ENCODE measurements at places on chromosomes 6 and 20.

- DNase-seq = no peak
Observed at GRCh38 chr6:4163408-4164116, 28.2 kb upstream of the ECI2 start.

GRCh38 chr6:121201105-121201504 lies 133.2 kb downstream of the TBC1D32 start:
- no peak for DNase-seq

GRCh38 chr6:136094812-136095211 lies 155.3 kb downstream of the MTFR2 start:
- DNase-seq = no peak

GRCh38 chr6:161137839-161138542 lies 135.9 kb downstream of the AGPAT4 start:
- no peak for DNase-seq

GRCh38 chr6:128397996-128398395 lies 122.4 kb downstream of the PTPRK start:
- DNase-seq = no peak

GRCh38 chr6:127290391-127291265 lies 24.0 kb downstream of the RNF146 start:
- DNase-seq = no peak

GRCh38 chr20:20362774-20363433 lies 5.0 kb upstream of the INSM1 start:
- DNase-seq = no peak

DNA sequence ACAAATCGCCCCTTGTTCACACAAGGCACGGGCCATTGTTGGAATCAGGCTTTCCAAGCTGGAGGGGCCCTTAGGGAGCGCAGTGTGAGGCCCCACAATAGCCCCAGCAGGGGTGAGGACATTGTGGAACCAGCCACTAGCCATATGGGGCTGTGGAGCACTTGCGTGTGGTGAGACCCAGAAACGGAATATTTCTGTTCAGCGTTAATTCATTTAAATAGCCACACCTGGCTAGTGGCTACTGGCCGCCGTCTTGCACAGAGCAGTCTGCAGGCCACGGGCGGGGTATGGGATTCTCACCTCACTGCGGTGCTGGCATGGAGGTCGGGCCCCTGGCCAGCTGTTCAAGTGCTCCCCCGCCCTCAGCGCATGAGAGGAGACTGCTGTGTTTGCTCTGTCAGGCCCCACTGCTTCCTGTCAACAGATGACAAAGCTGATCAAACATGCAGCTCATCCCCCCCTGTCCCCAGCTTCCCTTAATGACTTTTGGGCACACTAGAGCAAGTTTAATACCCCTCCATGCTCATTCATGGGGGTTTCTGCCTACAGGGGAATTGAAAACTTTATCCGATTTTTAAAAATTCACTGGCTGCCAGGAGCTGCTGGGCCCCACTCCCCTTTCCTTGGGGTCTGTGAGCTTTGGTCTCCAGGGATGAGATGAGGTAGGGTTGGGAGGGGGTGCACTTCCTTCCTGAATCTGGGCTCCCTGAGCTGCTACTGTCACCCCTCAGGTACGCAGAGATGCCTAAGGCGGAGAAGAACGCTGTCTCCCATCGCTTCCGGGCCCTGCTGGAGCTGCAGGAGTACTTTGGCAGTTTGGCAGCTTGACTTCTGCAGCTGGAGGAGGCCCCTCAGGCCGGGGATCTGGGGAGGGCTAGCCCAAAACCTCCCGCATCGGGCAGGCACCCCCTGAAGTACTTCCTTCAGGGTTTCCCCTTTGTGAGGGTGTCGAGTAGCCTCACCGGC lies 13.6 kb downstream of the ITPA start:
- no peak for DNase-seq

- no peak for DNase-seq
Observed at GRCh38 chr6:136014454-136015437, 163.2 kb downstream of the PDE7B start.

DNA sequence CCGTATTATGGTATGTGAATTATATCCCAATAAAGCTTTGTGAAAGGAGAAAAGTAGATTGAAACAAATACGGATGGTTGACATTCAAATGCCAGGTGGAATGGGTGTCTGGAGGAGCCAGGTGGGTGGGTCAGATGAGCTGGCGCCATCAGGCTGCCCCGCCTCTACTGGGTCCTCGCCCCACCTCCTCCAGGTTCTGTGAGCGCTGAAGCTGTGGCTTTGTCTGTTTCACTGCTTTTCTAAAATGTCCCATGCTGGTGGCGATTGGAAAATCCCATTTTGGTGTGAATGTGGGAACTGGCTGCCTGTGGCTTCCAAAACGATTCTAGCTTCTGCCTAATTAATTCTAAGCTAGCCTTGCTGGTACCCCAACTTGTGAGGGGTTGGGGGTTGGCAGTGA lies 16.5 kb downstream of the DUSP22 start:
- DNase-seq = no peak

DNA sequence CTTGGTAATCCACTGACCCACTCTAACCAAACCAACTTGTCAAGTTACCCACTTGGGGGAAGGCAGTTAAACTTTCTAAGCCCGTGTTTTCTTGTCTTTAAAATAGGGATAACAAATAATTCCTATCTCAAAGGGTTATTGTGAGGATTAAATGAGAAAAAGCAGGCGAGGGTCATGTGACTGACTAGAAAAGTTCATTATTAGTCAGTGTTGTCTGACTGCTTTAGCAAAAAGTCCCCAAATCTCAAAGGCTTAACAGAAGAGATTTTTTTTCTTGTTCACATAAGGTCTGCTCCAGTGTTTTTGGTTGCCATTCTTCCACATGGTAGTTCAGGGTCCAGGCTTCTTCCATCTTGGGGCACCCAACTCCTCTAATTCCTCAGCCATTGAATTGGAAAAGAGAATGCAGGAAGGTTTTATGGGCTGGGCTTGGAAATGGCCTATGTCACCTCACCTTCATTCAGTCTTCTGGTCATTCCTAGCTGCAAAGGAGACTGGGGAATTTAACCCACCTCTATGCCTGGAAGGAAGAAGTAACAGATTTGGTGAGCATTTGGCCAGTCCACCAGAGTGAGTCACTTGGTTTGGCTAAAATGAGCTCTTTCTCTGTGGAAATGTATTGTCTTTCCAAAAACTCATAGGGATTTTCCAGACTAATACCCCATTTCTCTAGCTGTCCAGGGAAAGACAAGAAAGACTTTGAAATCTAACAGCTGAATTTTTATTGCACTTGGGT lies 77.0 kb downstream of the CAP2 start:
- no peak for DNase-seq

DNA sequence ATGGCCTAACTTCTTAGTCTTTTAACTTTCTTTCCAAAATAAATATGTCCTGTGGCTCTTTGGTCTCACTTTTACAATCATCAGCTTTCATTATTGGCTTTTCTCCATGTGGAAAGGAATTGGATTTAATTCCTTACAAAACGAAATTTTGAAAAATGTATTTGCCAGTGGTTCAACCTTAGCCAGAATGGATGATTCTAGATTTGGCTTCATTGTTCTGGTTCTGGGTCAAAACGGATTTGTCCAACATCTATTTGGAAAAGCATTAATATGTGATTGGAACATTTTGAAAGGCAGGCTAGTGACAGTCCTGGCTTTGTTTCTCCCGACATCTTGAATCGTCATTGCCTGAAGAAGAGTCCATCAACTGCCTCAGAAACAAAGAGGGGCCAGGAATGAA lies 59.2 kb downstream of the TENT5A start:
- DNase-seq = no peak

GRCh38 chr6:31725502-31726350 lies 2.6 kb downstream of the MPIG6B start:
- no peak for DNase-seq

DNA sequence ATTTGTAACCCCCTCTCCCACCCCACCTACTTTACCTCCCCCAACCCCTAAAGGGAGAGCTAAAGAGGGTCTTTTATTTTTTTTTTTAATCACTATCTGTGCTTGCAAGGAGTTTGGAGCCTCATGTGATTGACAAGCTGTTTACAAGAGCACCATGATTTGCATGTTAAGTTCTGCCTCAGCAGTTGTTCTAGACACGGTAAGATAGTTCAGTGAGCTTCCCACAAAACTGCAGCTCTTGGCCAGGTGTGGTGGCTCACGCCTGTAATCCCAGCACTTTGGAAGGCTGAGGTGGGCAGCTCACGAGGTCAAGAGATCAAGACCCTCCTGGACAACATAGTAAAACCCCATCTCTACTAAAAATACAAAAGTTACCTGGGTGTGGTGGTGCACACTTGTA lies 5.0 kb upstream of the PXDC1 start:
- no peak for DNase-seq

- no peak for DNase-seq
Observed at GRCh38 chr6:145372671-145373151, 362.6 kb downstream of the EPM2A start.

GRCh38 chr6:28081486-28081751 lies 1.1 kb downstream of the ZNF165 start:
- no peak for DNase-seq

- no peak for DNase-seq
Observed at GRCh38 chr6:166284640-166285039, 23.6 kb downstream of the PRR18 start.

GRCh38 chr20:46964618-46965455 lies 70.2 kb downstream of the EYA2 start:
- no peak for DNase-seq

- DNase-seq = no peak
Observed at GRCh38 chr6:28910901-28911690, 12.7 kb downstream of the TRIM27 start.

DNA sequence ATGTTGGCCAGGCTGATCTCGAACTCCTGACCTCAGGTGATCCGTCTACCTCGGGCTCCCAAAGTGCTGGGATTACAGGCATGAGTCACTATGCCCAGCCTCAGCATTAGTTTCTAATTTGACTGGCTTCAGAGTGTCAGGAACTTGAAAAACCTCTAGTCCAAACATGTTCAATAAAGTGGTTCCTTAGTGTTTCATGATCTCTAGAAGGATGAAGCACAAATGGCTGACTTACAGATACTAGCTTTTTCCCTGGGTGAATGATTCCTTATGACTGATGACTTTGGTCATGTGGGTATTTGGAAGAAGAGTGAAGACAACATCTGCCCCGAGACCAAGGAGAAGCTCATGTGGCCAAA lies 16.4 kb downstream of the GLYATL3 start:
- DNase-seq = no peak

DNA sequence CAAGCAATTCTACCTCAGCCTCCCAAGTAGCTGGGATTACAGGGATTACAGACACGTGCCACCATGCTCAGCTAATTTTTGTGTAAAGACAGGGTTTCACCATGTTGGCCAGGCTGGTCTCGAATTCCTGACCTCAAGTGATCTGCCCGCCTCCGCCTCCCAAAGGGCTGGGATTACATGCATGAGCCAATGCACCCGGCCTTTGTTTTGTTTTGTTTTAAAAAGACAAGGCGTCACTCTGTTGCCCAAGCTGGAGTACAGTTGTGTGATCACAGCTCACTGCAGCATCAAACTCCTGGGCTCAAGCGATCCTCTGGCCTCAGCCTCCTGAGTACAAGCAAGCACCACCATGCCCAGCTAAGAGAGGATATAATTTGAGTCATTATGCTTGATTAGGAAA lies 5.4 kb downstream of the SERINC3 start:
- DNase-seq = no peak

- no peak for DNase-seq
Observed at GRCh38 chr20:37506152-37506725, 14.8 kb upstream of the NNAT start.

- no peak for DNase-seq
Observed at GRCh38 chr6:38403548-38403947, 236.2 kb downstream of the BTBD9 start.

DNA sequence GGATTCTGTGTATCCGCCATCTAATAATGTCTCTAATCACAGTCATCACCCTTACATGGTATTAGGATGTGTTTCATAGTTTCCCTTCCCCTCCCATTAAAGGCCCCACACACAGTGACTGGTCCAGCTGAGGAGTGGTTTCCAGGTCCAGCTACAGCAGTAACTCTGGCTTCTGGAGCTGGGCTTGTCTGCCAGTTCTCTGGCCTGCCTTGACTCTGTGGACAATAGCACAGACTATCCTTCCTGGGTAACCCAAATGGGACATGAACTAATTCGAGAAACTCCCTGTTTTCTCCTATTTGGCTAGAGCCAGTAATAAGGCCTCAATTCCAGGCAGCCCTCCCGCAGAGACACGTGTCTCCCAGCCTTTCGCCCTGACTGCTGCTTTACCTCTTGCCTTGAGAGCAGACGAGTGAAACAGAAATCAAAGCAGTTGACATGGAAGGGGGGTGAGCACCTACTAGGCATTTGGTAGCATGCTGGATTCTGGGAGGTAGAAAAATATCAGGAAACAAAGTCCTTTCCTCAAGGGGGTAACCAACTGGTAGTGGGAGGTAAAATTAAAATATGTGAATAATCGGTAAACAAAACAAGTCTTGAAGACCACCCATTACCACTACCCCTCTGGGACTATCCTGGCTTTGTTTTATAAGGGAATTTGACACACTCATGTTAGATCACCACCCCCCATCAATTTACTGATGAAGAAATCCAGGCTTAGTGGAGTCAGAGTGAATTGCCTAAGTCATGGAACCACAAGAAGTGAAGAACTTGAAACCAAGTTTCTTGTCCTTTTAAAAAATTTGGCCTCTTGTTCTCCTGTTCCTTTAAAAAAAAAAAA lies 1.2 kb downstream of the TRAF3IP2 start:
- no peak for DNase-seq

DNA sequence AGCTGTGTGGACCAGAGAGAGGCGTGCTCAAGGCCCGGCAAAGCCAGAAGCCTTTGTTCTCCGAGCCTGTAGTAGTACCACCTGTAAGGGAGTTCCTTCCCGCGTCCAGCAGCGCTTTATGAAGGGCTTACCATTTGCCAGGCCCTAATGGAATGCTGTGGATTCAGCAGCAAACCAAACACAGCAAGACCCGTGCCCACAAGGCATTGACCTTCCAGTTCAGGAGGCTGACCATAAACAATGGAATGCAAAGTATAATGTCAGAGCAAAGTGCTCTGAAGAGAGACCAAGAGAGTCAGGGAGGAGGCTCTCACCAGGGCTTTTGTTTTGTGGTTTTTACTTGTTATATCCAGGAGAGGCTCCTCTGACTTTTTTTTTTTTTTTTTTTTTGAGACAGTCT lies 209.8 kb downstream of the ZMYND8 start:
- no peak for DNase-seq

- DNase-seq = no peak
Observed at GRCh38 chr6:54053881-54054391, 57.3 kb upstream of the MLIP start.

GRCh38 chr6:33375143-33375671 lies 16.4 kb upstream of the KIFC1 start:
- no peak for DNase-seq

DNA sequence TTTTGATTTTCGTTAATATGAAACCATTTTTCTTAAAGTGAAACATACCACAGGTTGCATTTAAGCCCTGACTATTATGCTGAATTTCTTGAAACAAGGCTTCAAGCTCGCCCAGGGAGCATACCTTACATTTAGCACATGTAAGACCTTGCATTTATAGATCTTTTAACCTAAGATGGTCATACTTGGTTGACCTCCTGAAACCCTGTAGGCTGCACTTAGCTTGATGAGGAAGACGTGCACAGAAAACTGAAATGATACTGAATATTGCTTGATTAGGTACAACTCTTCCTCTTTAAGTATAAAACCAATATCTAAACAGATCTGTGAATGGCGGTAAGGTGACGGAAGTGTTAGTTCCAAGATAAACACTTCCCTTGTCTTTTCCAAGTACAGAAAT lies 82.2 kb downstream of the CTNNBL1 start:
- DNase-seq = no peak

- no peak for DNase-seq
Observed at GRCh38 chr6:652865-653264, 4.0 kb downstream of the HUS1B start.
